ENCODE measurements at places on chromosomes 16 and 17. TPM values are rescaled to one million over a fixed set of nuclear protein-coding genes. Genes with fewer than 3 reads are reported as not detected.

DNA sequence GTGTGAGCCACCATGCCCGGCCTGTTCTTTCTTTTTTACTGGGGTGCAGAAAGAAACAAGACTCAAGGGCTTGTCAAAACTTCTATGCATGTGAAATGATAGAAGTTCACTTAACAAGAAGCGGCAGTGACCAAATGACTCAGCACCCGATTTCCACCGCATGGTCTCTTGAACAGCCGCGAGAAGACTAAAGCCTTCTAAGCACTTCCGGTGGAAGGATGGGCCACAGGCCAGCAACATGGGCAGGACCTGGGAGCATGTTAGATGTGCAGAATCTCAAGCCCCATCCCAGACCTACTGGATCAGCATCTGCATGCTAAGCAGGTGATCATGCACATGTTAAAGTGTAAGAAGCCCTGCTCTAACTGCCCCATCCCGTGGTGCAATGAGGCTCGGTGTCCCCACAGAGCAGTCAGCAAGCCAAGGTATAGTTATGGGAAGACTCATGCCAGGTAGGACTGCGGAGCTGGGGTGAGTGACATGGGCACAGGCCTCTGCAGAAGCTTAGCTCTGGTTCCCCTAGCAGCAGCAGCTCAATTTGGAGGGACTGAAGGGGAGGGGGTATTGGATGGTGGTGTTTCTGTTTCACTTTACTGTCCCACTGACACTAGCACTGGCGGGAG lies 88.5 kb upstream of the HNF1B start:
- no peak for DNase-seq

DNA sequence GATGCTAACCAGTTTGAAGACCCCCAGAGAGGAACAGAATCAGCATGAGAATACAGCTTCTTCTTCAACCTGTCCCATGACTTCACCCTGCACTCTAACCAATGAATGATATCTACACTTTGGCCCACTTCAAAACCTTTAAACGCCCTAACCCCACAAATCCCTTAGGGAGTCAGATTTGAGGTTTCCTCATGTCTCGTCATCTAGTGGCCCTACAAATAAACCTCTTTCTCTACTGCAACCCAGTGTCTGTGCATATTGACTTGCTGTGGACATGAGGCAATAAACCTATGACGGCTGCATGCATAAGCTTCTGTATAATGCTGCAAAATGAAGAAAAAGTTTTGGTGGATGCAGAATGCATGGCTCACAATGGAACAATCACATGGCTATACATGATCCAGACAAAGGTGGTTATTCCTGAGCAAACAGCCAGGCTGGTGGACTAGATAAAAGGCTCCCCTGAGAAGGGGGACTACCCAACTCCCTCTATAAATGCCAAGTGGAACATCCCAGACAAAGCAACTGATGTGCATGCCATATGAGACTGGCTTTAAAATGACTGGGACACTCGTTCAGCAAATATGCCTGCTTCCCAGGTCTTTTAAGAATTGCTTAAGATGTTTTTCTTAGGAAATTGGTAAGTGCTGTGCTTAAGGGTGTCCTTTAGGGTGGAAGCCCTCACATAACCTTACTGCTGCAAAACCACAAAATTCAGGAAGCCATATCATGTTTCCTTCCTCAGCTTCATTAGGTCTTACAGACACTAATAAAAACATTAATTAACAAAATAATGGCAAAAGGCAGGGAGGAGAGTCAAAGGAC lies 12.2 kb downstream of the N4BP1 start:
- no peak for DNase-seq

GRCh38 chr16:85354686-85355514 lies 242.6 kb upstream of the CIBAR2 start:
- DNase-seq, result no peak

- DNase-seq, result no peak
These were observed 56.0 kb downstream of the TNFRSF13B start for GRCh38 chr17:16915752-16916556.

DNA sequence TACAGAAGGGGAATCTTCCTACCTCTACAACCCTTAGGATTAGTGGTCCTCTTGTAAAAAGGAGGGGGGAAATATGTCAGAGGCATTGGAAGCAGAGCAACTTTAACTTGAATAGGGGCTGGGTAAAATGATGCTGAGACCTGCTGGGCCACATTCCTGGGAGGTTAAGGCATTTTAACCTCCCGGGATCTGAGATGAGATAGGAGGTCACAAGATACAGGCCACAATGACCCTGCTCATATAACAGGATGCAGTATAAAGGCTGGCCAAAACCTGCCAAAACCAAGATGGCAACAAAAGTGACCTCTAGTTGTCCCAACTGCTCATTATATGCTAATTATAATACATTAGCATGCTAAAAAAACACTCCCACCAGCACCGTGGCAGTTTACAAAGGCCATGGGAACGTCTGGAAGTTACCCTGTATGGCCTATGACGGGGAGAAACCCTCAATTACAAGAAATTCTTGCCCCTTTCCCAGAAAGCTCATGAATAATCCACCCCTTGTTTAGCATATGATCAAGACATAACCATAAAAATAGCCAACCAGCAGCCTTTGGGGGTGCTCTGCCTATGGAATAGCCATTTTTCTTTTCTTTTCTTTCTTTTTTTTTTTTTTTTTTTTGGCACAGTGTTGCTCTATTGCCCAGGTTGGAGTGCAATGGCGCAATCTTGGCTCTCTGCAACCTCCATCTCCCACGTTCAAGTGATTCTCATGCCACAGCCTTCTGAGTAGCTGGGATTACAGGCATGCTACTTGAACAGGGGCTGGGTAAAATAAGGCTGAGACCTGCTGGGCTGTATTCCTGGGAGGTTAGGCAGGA lies 6.2 kb upstream of the C1QTNF1 start:
- DNase-seq, result no peak

DNA sequence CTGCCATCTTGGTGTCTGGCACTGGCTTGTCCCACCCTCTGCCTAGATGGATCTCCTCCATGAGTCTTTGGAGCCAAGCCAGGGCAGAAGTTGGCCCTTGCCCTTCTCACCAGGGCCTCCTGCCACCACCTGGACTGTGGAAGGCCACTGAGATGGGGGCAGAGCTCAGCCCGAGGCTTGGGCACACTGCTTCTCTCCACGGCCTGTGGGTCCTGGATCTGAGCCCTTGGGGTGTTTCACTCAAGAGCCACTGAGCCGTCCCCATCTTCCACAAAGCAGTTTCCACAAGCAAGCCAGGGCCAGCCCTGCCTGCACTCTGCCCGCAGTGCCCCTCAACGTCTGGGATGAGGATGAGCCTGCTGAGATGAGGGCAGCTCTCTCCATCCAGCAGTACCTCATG lies 16.7 kb upstream of the CD300A start:
- no peak for DNase-seq

DNA sequence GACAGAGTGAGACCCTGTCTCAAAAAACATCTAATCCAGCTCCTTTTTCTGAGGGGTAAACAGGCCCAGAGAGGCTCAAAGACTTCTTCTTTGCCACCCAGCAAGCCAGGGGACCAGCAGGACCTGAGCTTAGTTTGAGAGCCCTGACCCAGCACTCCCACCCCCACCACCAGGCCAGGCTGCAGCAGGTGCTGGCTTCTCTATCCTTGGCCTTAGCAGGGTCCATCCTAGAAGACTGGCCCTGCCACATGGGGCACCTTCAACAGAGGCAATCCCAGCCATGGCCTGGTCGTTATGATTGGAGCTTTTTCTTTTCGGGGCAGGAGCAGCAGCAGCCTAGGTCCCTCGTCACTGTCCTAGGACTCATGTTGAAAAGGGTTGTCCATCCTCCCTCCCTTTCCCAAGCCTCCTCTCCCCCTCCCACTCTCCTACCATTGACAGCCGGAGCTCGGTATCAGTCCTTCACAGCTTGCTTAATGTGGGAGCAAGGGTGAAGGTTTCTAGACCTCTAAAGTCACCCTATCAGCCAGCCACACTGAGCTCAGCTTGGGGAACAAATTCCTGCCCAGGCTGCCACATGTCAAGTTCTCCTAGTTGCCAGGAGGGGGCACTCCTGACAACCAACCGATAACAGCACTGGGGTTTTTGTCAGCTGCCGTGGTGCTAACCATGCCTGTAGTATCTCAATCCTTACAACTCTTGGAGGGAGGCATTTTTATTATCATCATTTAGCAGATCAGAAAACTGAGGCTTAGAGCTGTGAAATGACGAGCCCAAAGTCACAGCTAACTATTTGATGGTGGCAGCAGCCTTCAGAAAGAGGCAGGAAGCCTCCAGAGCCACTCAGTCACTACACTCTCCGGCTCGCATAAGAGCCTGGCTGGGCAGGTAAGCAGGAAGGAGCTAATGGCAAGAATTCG lies 11.2 kb downstream of the MRPL27 start:
- DNase-seq, result peak; percentile 20

GRCh38 chr17:81992306-81993102 lies 15.1 kb downstream of the ASPSCR1 start:
- DNase-seq, result no peak

DNA sequence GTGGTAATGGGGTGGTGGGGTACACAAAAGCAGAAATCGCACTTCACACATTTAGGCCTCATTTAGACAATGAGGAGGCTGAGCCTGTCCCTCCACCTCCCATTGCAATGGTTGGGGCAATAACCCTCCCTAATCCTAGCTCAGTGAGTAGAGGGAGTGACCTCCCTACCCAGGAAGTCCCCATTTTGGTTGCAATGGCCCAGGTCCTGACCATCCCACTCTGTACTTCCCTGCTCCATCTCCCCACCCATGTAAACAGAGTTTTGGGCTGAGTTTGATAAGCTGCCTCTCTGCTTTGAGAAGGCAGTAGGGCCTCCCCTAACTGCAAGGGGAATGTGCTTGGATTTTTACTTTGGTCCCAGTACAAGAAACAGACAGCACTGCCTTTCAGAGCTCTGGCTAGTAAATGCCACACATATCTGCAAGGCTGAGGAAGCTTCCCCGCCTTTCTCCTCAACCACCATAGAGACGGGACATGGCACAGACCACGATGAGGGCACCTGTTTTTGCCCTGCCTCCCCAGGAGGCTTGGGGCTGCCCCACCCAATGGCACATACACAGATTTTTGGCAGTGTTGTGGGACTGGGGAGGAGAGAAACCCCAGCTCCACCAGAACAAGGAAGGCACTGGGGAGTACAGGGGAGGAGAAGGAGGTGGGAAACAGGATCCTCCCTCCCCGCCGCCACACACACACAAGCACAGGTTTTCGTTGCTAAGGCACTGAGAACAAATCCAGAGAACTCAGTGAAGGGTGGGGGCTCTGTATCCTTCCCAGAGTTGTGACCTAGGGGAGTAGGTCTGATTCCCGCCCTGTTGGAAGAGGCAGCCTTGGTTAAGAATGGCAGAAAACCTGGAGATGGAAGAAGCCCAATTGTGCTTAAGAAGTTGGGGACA lies 7.3 kb downstream of the VAT1 start:
- DNase-seq, result no peak

DNA sequence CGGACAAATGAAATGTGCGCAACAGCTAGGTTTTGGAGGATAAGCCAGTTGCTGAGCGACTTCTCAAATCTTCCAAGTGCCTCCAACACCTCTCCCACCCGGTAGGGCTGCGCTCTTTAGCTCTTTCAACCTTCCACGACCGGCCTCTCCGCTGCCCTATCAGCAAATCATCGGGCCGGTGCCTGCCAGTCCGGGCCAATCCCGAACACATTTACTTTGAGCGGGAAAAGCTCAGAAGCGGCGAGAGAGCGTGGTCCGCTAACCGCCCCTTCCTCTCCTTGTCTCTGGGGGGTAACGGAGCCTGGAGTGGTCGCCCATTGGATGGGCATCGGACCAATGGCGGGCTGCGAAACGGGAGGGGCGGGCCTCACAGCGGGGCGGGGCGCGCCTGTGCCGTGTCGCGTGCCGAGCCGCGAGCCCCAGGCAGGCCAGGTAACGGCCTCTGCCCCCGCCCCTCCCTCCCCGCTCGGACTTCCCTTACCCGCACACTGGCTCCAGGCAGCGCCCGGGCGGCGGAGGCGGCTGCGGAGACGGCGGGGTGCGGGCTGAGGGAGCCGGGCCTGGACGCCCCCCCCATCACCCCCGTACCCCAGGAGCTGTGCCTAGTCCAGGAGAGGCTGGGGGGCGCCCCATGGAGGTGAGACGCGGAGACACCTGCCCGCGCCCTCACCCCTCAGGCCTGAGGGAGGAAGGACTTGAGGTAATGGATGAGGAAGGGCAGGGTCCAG lies at the start of gene MEIOC:
Gene MEIOC, plus strand, starts transcription at position 486 of the 728 bp plus-strand sequence. Its CDS starts 146 bp downstream, at position 632.
- no peak for DNase-seq

DNA sequence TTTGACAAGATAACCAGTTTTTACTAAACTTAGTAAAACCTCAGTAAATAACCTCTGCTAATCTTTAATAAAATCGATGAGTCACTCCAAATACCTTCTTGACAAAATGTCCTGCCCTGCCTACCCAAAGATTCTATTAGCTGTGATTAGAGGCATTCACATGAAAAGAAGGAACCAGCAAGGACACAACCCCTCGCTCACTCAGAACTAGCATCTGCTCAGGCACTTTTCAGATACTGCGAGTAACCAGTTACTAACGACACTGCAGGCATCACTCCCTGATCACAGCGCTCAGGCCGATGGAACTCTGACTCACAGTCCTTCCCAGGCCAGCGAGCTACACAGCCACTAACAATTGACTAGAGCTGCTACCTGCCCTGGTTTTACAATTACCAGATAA lies 24.3 kb downstream of the PELP1 start:
- no peak for DNase-seq

GRCh38 chr16:53092284-53092683 lies 37.5 kb downstream of the CHD9 start:
- peak; percentile 63 for DNase-seq

DNA sequence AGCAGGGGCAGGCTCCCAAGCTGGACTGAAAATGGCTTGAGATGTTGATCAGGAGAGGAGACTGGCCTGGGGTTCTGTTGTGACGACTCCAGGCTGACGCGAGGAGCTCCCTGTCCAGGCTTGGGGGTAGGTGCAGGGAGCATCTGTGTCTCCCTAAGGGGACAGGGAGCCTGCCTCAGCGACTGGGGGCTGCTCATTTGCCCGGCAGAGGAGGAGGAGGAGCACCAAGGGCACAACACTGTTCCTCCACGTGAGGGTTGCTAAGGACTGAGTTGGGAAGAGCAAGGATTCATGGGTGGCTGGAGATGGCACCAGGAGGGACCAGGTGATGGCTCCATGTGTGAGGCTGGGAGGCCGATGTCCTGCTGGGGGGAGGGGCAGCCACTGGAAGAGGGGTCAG lies 53.3 kb downstream of the USP22 start:
- no peak for DNase-seq

DNA sequence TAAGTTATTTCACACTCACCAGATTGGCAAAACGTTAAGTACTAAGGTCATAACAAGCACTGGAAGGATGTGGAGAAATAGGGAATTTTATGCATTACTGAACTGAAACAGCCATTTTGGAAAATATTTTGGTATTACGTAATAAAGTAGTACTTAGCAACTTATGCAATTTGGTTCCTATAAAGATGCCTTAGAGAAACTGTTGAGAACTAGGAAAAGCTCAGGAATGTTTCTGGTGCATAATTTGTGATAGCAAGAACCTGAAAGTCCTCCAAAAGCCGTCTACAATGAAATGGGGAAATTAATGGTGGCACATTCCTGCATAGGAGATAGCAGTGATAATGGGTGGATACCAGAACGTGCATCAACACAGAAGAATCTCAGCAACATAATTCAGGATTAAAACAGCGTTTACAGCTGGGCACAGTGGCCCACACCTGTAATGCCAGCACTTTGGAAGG lies 472.5 kb downstream of the WWOX start:
- DNase-seq, result no peak

GRCh38 chr16:19152042-19152441 lies 16.0 kb upstream of the SYT17 start:
- no peak for DNase-seq

Gene PYDC1
- total RNA-seq, result 2.8 TPM

Gene HSBP1
- total RNA-seq, result 59.5 TPM

Gene SDR42E2
- total RNA-seq, result not detected

Gene ZNF594
- total RNA-seq, result 10.2 TPM

Gene LRRC37A
- 2.5 TPM for total RNA-seq

Gene FOXN1
- 3.0 TPM for total RNA-seq

Gene DOC2B
- total RNA-seq, result 4.4 TPM

Gene KREMEN2
- total RNA-seq, result 18.8 TPM

All from skin of body (tissue), 3 donors.